Cortex of kidney (tissue), 1 donor: ENCODE measurements at places on chromosomes 12 and 14.

- no peak for DNase-seq
Observed at GRCh38 chr14:60311417-60311816, 62.4 kb downstream of the PPM1A start.

DNA sequence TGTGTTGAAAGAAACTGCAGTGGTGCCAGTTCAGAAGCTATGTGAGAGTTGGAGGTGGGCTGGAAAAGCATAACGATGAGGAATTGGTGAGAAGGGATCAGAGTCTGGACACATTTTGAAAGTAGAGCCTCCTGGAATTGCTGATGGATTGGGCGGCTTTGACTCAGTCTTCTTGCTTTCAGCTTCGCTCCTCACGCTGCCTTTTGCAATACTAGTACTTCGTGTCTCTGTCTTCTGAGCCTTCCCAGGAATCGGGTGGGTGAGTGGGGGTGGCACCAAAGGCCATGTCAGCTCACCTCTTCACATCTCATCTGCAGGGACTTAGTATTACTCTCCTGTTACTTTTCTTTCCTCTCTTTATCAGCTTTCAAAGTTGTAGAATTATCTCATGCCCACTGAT, 101.6 kb upstream of the RFX4 start:
- no peak for DNase-seq

DNA sequence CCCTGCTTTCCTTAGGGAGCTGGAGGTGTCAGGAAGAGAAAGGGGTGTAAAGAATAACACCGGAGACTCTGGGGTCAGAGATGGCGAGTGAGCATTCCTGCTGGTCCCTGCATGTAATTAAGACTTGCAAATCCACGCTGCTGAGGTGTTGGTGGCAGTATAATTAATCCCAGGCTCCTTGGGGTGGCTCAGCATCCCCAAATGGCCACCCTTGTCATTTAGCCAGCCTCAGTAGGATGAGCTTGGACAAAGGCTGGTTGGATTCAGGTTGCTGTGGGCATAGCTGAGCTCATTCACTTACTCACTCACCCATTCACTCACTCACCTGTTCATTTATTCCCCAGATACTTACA, 174.4 kb upstream of the RPH3A start:
- DNase-seq, result no peak

GRCh38 chr14:77409131-77409533, 14.2 kb downstream of the NOXRED1 start:
- no peak for DNase-seq
